ENCODE measurements at places on chromosomes 3 and 15. TPM values are rescaled to one million over a fixed set of nuclear protein-coding genes. Genes with fewer than 3 reads are reported as not detected.

SERPINI2 gene
- not detected for total RNA-seq

KBTBD13 gene
- total RNA-seq: not detected

CDV3 gene
- 145 TPM for total RNA-seq

CASR gene
- total RNA-seq: 0.05 TPM

AVEN gene
- 11.6 TPM for total RNA-seq

PTX3 gene
- 4.4 TPM for total RNA-seq

SLC27A2 gene
- 10.4 TPM for total RNA-seq

CNTN6 gene
- total RNA-seq: 12.5 TPM

ANKDD1A gene
- total RNA-seq: 10.4 TPM

STIMATE gene
- total RNA-seq: 12.9 TPM

SCAANT1 gene
- total RNA-seq: not detected

UROC1 gene
- 0.11 TPM for total RNA-seq

VPS8 gene
- 138 TPM for total RNA-seq

ZNF592 gene
- total RNA-seq: 17.2 TPM

ZCWPW2 gene
- total RNA-seq: 2.6 TPM

EFCAB12 gene
- total RNA-seq: 0.44 TPM

DHX36 gene
- 141 TPM for total RNA-seq

NR2E3 gene
- 218 TPM for total RNA-seq

ANKRD34C gene
- 0.22 TPM for total RNA-seq

SH2D7 gene
- not detected for total RNA-seq

IQCB1 gene
- total RNA-seq: 46.8 TPM

LMCD1 gene
- total RNA-seq: 65.8 TPM

RTP3 gene
- not detected for total RNA-seq

PLCB2 gene
- total RNA-seq: 9.7 TPM

SGO1 gene
- 6.6 TPM for total RNA-seq

RETNLB gene
- not detected for total RNA-seq

Measured in camera-type eye (tissue), 1 donor.